Fibroblast of skin of right quadriceps (primary cell): ENCODE measurements at places on chromosomes 3 and 15.
A peak's percentile ranks its signal among the peaks of the same experiment; 100 is the strongest.

DNA sequence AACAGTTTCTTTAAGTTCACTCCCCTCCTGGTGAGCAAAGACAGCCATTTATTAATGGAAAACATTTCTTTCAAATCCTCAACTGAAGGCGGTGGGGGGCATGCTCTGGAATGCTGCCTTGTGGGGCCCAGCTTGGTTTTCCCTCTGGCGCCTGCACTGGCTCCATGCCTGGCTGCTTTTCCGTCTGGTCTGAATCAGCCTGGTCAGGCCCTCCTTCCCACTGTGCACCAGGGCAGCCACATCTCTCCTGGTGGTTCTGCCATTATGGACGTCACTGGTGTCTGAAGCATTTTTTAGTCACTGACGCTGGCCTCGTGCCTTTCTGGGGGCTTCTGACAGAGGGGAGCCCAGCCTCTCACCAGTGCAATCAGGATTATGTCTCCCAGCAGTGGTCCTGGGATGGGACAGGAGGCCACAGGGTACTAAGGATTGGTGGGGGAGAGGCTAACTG, 57.6 kb upstream of the APEH start:
- peak; percentile 87 for DNase-seq

- DNase-seq, result peak; percentile 45
Measured at GRCh38 chr15:70636540-70637165, 126.7 kb downstream of the UACA start.

DNA sequence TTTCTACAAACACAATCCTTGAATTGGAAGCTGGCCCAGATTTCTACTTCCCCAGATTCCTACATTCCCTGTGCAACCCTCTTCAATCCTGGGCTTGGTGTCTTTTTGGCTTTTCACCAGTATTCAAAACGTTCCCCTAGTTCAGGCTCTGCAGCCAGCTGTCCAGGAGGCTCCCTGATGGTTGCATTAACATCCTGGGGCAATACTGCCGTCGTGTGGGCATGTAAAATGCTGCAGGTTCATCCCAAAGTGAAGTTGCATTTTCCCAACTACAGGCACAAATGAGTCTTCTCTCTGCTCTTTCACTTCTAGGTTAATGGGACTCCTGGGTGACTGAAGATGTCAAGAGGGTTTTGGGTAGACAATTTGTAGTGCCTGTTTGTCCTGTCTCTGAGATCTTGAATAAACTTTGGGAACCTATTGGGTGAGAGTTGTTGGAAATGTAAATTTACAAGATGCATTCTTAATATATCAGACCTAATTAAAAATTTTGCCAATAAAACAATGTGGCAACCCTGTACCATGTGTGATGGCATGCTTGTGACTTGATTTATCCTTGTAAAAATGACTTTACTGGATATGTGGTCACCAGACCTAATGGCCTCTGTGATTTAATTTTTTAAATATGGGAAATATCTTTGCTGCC, 28.6 kb downstream of the SOX14 start:
- peak; percentile 4 for DNase-seq

DNA sequence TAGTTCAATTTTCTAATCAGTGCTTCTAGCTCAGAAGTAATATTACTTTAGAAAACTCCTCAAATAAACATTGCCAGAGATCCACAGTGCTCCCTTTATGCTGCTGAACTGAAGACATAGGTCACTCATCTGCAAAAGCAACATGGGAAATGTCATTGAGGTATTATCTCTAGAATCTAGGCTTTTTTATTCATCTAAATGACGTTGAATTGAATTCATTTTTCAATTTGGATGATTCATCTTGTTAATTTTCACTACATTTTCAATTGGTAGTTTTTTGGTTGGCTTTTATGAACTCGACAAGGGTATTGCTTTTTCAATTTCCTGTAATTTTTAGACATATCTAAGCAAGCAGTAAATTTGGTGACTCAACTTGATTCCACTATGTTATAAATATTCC, 275.4 kb downstream of the NFKBIZ start:
- no peak for DNase-seq

DNA sequence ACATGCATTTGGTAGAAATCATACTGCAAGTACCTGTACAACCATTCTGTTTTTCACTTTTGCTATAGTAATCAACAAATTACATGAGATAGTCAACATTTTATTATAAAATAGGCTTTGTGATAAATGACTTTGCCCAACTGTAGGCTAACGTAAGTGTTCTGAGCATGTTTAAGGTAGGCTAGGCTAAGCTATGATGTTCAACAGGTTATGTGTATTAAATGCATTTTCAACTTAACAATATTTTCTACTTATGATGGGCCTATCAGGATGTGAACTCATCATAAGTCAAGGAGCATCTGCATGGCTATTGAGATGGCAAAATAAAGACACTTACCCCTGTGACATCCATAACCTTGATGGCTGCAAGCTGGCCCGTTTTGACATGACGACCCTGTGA, 201.3 kb upstream of the SLC2A2 start:
- DNase-seq, result no peak

- DNase-seq, result no peak
Measured at GRCh38 chr3:184976-185375, 11.6 kb upstream of the CHL1 start.

DNA sequence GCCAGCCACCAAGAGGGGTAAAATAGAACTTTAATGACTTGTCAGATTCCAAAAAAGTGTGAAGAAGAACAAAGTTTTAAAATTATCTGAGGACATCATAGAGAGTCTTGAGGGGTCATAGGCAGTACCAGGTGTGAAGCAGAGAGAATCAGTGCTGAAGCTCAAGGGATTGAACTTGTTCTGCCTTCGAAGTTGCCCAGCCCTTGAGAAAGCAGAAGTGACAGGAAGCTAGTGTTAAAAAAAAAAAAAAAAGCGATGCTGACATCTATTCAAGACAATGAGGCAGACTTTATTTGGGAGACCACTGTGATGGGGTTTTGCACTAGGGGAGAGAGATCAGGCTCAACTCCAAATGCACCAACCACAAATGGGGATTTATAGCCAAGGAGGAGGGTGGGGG, 21.8 kb downstream of the FBXO22 start:
- DNase-seq, result no peak

DNA sequence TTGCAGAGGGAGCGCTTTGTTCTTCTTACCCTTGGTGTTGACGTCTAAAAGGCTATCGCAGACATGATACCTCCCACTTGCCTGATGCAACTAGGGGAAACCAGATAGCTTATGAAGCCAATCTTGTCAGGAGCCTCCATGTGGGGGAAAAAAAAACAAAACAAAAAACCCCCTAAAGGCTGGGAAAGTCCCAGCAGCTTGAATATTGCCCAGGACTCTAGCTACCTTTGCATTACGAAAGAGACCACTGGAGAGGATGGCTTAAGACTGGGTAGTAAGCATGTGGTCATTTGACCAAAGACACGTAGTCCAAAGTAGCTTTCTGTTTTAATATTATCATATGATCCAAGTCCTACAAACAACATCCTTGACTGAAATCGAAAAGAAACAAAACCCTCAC, 120.7 kb upstream of the WNT5A start:
- no peak for DNase-seq

- no peak for DNase-seq
Measured at GRCh38 chr15:71471347-71471746, 339.0 kb upstream of the NR2E3 start.

- DNase-seq, result no peak
Measured at GRCh38 chr15:31381801-31382712, 55.4 kb downstream of the KLF13 start.

DNA sequence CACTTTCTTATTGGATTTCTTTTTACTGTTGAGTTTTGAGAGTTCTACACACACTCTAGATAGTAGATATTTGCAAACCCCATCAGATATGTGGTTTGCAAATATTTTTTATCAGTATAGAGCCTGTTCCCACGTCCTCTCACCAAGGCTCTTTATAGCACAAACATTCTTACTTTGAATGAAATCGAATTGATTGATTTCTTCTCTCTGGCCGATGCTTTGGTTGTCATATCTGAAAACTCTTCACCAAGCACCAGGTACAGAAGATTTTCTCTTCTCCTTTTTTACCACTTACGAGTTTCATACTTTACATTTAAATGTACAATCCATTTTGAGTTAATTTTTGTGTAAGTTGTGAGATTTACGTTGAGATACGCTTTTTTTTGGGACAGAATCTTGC, 163.4 kb downstream of the PTPRG start:
- no peak for DNase-seq
